ENCODE measurements at places on chromosomes 6 and 20.

DNA sequence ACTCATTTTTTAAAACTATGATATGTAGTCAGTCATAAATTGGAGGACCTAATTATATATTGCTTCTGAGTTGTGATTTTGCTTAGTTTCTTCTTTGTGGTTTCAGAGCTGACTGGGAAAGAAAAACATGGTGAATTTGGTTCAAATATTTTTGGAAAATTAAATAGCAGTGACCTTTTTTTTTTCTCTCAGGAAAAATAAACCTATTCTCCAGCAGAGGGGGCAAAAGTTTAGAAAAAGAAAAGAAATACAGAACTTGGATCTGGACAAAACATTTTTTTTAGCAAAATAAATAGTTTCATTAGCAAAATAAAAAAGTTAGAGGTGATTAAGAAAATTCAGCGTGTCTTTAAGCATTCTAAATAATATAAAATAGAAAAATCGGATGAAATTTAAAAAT, 10.2 kb downstream of the COL10A1 start:
- DNase-seq = peak; percentile 15

GRCh38 chr6:39263303-39264037, 34.2 kb upstream of the KCNK5 start:
- DNase-seq = no peak

- DNase-seq = no peak
These were observed 2.0 kb downstream of the ZBP1 start for GRCh38 chr20:57618091-57618763.

GRCh38 chr20:25031241-25031640, 26.7 kb downstream of the ACSS1 start:
- DNase-seq = no peak

DNA sequence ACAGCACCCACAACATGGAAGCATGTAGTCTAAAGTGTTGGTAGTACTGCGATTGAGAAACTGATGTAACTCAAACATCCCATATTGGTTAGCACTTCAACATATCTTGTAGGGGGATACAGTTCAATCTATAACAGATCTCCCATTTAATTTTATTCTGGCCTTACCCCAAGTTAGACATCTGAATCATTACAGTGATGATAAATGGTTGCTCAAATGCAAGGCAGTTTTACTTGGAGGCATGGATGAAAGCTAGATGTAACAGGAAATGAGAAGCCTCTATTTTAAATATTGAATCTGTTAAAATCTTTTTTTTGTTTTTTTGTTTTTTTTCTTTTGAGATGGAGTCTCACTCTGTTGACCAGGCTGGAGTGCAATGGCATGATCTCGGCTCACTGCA, 44.2 kb upstream of the FAM50B start:
- peak; percentile 74 for DNase-seq
